ENCODE measurements at places on chromosomes 3 and 15.

DNA sequence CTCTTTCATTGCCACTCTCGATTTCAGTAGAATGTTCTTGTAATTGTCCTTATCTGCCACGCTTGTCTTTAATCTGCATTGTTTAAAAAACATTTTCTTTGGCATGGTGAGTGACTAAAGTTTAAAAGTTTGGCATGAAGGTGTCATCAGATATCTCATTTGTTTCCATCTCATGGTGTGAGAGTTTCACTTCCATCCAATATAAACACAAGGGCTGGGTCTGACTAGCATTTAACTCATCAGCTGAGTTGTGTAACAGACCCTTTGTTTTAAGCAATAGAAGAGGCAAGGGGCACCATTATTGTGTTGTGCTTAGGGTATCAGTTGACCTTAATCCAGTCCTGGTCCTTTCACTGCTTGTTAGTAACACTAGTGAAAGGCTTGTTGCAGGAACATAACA, 49.9 kb upstream of the IL12A start:
- DNase-seq, result no peak

- peak; percentile 77 for DNase-seq
These were observed 9.7 kb upstream of the THUMPD3 start for GRCh38 chr3:9352917-9353752.

DNA sequence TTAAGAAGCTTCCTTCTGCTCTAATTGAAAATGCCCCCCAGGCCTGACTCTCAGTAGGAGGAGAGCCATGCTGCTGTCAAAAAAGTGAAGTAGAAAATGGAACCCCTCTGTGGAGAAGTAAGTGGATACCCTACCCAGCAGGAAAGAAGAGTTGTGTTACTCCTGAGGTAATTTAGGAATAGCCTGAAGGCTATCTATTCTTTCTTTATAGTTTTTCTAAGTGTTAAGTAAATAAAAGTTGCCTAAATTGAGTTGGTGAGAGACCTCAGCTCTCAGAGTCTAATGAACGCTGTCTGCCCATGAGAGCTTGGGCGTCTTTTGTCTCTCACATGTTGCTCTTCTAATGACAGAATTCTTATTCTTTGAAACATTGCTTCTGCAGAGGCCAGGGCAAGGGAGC, 116.2 kb downstream of the NSUN3 start:
- DNase-seq, result no peak

DNA sequence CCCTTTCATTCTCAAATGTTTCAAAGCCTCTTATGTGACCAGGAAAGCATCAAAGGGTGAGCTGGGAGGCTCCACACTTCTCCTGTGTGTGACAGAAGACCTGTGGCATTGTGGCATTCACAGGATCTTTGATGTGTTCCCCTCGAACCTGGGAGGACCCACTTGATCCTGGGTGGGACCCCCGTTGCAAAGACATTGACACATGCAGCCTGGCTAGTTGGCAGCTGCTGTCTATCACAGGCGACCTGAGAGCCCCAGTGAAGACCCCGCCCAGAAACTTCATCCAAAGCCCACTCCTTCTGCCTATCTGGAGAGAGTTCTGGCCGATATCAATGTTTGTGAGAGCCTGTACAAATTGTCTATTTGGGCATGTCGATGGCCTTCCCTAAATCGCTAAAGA, 140.4 kb upstream of the ATP2B2 start:
- no peak for DNase-seq

- DNase-seq, result no peak
These were observed 28.2 kb downstream of the PIK3CB start for GRCh38 chr3:138806376-138807080.

- DNase-seq, result no peak
These were observed 33.1 kb downstream of the TP63 start for GRCh38 chr3:189664311-189664710.

DNA sequence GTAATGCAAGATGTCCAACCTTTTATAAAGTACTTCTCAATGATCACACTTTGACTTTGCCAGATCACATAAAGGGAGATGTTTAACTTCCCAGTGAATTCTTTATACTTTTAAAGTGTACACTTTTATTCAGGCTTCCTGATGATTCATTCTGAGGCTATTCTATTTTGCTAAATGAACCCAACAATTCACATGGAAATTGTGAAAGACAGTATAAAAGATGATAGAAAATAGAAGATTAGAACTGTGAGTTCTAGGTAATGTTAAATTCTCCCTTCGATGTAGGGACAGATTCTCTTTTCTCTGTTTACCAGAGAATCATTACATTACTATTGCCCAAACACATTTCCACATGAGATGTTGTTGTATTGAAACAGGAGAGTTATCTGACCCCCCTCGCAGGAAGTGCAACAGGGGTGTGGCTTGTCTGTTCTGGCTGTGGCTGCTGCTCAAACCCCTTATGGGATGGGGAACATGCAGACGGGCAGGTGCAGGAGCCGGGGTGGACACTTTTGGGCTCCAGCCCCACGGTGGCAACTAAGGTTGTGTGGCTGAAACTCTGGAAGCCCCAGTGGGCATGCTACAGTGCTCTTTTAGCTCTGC, 131.3 kb upstream of the LRTM1 start:
- no peak for DNase-seq

DNA sequence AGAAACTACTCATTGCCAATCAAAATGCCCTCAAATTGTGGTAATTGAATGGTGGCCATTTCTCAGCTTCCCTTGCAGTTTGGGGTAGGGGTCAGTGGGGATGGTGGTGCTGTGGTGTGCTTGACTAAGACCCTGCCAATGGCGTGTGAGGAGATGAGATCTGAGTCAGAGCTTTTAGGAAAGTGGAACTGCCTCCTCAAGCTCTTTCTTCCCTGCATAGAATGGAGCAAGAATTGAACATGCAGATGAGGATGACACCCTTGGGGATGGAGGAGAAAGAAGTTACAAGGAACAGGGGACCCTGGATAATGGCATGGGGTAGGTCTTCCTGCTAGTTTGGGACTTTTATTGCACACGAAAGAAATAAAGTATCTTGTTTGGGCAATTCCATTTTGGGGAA, 188.0 kb downstream of the PEX5L start:
- DNase-seq, result no peak

DNA sequence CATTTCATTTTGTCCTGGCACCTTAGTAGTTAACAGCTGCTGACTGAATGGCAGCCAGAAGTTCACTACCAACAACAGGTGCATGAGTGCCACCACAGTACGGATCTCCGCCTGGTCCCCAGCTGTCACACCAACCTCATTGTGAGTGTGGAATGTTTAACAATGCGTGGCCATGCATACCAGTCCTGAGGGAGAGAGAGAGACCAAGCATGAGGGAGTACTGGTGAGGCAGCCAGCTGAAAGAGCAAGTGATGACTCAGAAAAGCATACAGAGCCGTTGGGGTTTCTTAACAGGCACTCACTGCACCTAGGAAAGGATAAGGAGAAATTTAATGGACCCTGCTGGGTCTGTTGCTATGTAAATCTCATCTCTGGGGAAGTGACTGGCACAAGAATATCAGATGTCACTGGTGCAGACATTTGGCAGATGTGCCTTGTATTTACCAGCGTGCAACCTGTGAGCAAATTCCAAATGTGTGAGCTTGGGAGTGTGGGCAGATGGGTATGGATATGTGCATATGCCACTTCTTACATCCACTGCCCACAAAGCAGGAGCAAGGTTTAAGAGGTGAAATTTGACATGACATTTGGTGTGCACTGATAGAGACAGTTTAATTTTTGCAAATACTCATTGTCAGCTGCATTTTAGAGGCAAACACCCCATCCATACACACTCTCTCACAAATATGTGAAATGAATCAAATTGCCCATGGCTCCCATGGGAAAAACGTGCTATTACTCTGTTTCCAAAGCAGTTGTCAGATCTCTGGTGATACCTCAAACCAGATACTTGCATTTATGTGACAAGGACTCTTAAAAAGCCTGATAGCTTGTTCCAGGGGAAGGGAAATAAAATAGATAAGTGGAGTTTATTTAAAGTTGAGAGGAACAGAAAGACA, 245.2 kb upstream of the ARPP21 start:
- no peak for DNase-seq

GRCh38 chr15:42992626-42993025, 72.0 kb upstream of the TTBK2 start:
- no peak for DNase-seq

DNA sequence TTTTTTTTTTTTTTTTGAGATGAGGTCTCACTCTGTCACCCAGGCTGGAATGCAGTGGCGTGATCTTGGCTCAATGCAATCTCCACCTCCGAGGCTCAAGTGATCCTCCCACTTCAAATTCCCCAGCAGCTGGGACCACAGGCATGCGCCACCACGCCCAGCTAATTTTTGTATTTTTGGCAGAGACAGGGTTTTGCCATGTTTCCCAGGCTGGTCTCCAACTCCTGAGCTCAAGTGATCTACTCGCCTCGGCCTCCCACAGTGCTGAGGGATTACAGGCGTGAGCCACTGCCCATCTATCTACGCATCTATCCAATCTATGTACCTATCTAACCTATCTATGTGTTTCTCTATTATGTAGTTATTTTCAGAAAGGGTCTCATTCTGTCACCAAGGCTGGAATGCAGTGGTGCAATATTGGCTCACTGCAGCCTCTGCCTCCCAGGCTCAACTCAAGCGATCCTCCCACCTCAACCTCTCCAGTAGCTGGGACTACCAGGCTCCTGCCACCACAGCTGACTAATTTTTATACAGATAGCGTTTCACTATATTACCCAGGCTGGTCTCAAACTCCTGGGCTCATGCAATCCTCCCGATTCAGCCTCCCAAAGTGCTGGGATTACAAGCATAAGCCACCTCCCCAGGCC, 20.2 kb upstream of the GPX1 start:
- DNase-seq, result no peak
